Kidney (tissue), 22 donors: ENCODE measurements at places on chromosomes 5 and 9.

DNA sequence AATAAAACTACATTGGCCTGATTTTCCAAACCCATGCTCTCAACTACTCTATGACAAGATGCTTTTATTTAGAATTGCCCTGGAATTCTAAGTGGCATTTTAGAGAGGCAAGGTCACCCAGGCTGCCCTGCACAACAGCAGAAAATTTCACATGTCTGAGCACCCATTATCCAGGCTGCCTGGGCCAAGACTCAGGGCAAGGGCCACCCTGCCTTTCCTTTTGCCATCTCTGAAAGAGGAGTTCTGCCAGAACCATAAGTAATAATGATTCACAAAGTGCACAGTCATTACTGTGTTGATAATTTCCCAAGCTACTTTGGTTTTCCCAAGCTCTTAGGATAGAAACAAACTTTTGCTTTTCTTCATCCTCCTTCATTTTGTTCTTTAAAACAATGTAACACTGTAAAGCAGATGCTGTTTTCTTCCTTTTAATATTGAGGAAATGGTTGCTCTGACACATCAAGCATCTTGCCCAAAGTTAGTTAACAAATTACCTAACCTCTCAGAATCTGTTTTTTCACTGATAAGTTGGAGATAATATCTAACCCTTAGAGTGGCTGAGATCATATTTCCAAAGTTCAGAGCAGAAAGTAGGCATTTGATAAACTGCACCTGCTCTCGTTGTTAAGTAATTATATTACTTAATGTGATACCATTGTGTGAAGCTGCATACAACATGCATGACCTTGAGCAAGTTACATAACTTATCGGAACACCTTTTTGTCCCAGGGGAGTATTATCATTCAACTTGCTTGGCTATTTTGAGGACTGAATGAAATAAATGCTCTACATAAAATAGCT, 325.6 kb downstream of the PRELID2 start:
- no peak for DNase-seq

DNA sequence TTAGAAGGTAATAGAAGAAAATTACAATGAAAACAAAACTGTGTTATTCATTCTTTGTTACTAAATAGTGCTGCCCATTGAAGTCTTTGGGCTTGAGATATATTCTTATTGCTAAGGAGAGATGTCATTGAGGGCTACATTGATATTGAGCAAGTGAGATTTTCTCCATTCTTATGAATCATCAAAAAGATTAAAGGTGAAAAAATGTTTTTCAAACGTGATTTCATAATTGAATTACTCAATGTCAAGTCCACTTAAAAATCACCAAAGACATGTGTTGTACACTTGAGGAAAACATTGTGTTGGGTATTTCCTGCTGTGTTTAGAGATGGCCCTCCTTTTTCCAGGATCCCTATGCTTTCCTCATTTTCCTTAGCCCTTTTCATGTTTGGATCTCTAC, 448.1 kb downstream of the NFIB start:
- DNase-seq = no peak

GRCh38 chr5:14665101-14665822, 744 bp downstream of the OTULIN start:
- peak; percentile 49 for DNase-seq

DNA sequence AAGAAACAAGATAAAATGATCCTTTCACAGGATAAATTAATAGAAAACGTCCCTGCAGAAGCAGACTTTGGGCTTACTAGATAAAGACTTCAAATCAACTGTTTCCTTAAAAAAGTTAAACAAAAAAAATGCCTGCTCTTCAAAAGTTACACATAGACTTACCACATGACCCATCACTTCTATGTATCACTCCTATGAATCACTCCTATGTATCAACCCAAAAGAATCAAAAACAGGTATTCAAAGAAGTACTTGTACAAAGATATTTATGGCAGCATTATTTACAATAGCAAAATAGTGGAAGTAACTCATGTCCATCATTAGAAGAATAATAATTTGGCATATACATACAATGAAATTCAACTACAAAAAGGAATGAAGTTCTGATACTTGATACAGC, 56.3 kb upstream of the PRDM9 start:
- no peak for DNase-seq

DNA sequence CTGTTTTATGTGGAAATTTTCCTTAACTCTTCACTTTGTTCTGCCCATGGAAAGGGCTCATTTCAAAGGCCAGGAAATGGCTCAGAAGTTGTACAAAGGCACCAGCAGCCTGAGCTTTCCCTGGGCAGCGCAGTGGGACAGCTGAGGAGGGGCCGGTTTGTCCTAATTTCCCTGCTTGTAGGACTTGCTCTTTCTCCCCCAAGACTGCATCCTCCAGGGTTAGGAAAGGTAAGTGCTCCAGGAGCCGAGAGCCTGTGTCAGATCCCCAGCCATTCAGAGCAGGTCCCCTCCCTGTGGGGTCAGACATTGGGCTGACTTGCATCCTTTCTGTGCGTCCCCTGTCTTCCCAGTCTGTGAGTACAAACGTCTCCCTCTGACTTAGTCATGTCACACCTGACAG, 43.5 kb downstream of the AGXT2 start:
- no peak for DNase-seq

GRCh38 chr9:71270554-71270953, 149.1 kb upstream of the TRPM3 start:
- no peak for DNase-seq

DNA sequence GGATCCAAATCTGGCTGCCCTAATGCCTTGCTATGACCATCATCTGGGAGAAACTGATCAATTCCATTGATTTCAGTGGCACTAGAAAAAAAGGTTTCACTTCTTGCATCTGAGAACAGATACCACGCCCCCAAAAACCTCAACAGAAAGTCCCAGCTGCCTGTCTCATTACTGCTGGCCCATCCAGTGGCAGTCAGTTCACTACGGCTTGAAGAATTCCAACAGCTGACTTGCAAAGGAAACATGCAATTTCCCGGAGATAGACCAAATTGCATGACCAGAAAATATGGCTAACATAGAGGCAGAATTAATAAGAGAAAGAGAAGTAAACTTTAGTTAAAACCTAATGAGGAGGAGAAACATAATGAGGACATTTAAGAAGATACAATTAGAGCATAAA, 48.6 kb downstream of the UGCG start:
- DNase-seq = no peak

DNA sequence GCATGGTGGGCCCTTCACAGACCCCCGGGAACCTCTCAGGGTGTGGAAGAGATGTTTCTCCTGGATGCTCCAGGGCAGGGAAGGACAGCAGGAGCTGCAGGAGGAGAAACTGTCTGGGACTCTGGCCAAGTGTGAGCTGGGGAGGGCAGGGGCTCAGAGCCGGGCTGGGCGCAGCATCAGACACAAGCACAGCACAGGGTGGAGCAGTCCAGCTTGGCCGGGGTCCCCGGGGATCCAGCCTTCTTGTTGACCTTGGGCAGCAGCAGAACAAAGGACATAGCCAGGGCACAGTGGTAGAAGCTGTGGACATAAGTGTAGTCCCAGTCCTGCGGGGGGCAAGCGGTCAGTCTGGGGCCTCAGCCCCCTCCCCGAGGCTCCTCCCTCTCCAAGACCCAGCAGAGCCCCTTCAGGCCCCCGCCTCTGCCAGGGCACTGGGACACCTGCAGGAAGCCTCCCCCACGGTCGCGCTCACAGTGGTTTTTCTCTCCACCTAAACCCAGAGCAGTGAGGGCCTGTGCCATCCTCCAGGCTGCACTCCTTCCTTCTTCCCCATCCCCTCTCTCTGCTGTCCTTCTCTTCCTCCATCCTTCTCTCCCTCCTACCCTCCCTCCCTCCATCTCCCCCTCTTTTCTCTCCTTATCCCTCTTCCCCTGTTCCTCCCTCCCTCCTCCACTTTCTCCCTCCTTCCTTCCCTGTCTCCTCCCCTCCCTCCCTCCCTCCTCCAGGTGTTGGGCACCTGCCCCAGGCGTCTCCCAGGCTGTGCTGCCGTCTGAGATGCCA, 10.1 kb downstream of the MYMK start:
- no peak for DNase-seq

- peak; percentile 9 for DNase-seq
Measured at GRCh38 chr5:174022384-174023095, 23.0 kb upstream of the NSG2 start.

GRCh38 chr9:109967651-109968642, 187.9 kb downstream of the PALM2AKAP2 start:
- DNase-seq = no peak

- DNase-seq = no peak
Measured at GRCh38 chr5:92822183-92822582, 758.8 kb downstream of the NR2F1-AS1 start.

GRCh38 chr5:120910629-120911028, 446.5 kb downstream of the PRR16 start:
- no peak for DNase-seq

DNA sequence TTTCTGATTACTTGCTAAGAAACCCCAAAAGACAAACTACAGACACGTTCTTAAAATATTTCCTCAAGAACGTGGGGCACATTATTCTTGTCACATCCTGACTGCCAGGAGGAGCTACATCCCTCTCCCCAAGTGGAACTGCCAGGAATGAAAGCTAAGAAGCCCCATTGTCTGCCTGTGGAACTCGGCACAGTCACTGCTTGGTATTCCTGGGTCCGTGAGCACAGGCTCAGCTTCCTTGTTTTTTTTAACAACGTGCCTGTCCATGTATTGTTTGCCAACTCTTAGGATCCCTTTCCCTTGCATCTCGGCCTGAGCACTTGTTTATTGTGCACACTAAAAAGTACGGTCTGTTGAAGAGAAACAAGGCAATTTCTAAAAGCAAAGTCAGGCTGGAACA, 47.0 kb upstream of the SELENOP start:
- DNase-seq = no peak

DNA sequence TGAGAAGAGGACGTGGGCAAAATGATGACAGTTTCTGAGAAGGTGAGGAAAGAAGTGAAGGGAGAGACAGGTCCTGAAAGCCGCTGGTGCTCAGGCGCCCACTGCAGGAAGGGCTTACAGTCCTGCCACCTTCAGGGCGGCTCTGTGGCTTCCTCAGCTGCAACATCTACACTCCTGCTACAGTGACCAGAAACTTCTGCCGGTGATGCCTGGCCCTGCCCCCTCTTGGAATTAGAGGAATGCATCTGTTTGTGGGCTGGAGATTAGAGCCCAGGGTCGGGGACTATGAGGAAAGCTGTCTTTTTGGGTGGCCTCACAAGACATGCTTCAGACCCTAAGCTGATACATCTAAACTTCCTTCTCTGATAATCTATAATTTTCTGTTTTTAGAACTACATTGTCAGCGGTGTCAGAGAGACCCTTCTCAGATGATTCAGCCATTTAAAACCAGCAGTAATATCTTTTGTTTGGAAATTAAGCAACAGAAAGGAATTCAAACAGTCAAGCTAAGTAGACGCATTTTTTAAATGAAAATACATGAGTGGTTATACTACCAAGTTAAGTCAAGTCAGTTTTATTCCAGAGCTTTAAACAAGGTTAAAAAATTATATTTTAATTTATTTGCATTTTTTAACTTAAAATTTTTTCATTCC, 30.4 kb downstream of the PRDM6 start:
- DNase-seq = no peak

GRCh38 chr5:172213126-172213525, 19.2 kb downstream of the EFCAB9 start:
- DNase-seq = no peak

DNA sequence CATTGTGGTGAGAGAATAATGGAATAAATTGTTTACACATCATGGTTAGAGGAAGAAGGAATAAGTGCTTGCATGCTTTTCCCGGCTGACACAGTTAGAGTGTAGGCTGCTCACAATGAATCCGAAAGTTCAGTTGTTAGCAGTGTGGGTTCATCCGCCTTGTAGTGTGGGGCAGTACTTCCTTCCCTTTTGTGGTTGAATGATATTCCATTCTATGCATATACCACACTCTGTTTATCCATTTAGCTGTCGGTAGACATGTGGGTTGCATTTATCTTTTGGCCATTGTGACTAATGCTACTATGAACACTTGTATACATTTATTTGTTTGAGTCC, 84.0 kb downstream of the COL5A1 start:
- no peak for DNase-seq
